Sciatic nerve (tissue), 2 donors: ENCODE measurements at places on chromosomes 6 and 20.

DNA sequence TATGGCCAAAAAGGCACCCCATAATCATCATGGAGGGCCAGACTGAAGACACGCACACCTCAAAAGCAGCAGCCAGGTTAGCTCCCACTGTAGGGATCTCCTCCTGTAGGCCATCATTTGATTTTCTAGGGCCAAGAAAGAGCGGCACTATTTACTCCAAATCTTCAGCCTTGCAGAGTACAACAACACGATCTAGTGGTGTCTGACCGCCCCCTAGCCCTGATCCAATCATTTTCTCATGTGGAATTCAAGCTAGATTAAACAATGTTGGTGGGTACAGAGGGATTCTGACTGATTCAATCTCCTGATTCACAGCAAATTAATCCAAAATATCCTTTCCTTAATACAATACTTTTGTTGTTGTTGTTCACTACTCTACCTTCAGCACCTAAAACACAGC is 12.5 kb downstream of the GNAS-AS1 start:
- no peak for DNase-seq

DNA sequence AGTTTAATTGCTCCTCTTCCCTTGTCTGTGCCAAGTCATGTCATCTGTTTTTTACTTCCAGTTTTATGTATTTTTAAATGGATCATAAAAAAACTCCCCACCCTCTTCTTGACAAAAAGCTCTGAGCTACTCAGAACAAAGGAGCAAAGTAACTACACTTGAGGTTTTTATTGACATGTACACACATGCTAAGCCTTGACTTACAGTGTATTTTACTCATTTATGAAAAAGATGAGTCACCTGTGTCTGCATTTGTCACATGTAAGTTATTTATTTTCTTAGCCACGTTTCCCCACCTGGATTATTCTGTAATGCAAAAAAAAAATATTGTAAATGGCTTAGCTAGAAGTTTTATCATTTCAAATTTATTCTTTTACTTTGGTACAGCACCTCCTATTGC is 628.8 kb upstream of the SLC35B3 start:
- DNase-seq, result no peak

- DNase-seq, result no peak
These were observed 181.1 kb downstream of the RPS12 start for GRCh38 chr6:132995432-132995831.

- DNase-seq, result peak; percentile 86
These were observed 88.4 kb downstream of the CDC5L start for GRCh38 chr6:44475779-44476434.

DNA sequence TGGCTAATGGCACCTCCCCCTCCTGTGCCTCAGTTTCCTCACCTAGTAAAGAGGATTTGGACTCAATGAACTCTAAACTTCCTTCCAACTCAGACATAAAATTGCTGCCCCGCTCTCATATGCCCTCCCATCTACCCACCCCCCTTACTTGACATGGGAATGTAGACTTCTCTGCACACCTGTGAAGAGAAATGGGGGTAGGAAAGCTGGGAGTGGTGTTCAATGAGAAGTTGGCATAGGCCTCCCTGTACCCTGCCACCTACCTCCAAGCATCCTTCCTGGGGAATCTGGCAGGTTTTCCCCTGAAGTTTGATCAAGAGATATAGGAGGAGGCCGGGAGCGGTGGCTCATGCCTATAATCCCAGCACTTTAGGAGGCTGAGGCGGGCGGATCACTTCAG is 3.9 kb upstream of the POU5F1 start:
- DNase-seq, result no peak
